ENCODE measurements at places on chromosomes 5 and 9.

DNA sequence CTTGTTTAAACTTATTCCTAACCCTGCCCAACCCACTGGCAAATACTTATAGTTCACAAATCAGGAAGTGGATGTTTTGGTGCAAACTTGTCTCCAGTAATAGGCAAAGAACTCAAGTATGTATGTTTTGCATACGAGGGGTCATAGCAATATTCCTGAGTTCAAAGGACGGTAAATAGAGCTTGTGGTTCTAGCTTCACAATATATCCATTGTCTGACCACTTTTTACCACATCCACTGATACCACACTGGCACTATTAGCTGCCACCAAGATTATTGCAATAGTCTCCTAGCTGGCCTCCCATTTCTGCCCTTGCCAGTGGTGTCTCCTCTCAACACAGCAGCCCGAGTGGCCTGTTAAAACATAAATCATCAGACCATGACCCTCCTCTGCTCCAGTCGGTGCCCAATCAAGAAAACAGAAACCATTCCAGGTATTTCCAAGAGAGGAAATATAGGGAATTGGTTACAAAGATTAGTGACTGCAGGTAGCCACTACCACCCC is 17.0 kb downstream of the GRXCR2 start:
- H3K36me3 ChIP-seq = no peaks in the 10 kb centered on the region
- H3K4me1 ChIP-seq = peaks cover 5% of the 10 kb centered on the region
- no peaks in the 10 kb centered on the region for H3K27me3 ChIP-seq
- H3K4me3 ChIP-seq = peak overlapping the region; percentile 77
- H3K27ac ChIP-seq = no peak overlapping the region

DNA sequence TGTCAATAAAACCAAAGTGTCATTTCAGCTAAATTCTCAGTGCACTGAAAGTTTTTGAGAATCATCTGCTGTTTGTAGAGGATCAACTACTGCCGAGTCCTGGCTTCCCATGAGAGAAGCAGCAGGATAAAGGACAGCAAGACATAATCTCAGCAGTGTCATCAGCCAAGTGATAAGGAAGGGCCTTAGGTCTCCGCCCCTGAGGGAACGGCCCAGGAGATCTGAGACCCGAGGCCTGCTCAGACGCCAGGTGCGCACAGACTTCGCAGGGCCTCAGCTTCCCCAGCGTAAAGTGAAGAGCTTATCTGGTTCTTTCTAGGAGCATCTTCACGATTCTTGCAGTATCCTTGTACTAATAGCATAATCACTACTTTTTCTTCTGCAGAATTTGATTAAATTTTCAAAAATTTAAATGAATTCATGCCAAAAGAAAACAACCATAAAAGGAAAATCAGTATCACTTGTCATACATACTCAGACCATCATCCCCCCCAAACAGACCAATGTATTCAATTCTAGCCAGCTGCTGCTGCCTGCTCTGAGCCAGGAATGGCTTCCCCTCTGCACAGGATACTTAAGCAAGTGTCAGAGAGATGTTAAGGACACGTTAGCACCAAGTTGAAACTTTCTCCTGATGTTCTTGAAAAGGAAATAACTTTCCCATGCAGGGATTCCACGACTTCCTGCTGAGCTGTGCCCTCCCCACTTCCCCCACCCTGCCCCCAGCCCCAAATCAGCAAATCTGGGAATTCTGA is 2.2 kb downstream of the GFPT2 start:
- no peak for DNase-seq
- peak overlapping the region; percentile 82 for H3K4me3 ChIP-seq

DNA sequence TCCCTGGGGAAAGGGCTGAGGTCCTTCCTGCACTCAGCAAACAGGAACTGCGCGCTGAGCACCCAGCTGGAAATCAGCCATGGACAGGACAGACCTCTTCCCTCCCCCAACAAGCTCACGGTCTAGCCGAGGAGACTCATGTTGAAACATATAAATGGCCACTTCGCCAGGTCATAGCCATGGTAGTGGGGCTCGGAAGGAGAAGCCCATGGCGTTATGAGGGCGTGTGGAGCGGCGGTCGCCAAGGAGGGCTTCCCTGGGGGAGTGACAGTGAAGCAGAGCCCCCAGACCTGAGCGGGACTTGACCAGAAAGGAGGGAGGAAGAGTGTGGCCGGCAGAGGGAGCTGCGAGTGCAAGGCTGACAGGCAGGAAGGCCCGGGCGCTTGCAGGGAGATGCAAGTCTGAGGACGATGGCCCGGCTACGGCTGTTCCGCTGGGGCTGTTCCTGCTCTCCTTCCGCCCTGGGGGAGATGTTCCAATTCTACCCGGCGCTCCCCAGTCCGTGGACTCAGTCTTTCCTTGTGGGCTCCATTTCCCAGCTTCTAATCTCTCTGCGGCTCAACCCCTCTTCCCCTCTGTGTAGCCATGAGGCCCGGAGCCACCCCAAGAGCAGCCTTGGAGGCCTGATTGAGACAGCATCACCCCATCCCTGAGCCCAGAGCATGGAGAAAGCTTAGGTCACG is 43.9 kb upstream of the PRRC2B start:
- H3K27me3 ChIP-seq = no peaks in the 10 kb centered on the region
- H3K4me1 ChIP-seq = no peaks in the 10 kb centered on the region
- no peak overlapping the region for H3K27ac ChIP-seq

DNA sequence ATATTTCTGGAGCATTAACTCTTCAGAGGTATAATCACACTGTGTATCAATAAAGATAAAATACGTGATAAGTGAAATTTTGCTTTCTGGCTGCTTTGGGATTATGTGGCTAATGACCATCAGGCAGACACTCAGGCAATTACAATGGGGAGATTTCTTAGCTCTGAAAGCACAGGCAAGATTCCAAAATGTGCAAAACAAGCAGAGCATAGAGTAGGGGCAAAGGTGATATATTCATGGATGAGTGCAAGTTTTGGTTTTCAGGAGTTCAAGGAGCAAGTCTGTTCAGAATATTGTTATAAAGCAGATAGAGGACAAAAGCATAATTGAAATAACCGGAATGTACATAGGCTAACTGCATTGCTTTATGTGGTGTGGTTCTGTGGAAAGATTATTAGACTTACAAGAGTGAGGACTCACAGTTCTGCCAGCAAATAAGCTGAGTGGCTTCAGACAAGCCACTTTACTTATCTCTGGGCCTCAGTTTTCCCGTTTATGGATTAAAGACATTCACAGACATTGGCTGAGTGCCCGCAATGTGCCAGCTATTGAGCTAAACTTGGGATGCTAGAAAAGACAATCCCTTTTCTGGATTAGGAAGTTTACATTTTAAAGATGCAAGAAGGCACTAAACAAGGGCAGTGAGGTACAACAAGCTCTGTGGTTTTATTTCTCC is 945.6 kb upstream of the ARRDC3 start:
- H3K27ac ChIP-seq = no peak overlapping the region
- no peaks in the 10 kb centered on the region for H3K36me3 ChIP-seq
- no peaks in the 10 kb centered on the region for H3K4me1 ChIP-seq
- H3K4me3 ChIP-seq = no peak overlapping the region

GRCh38 chr9:6414247-6414641 is 1.2 kb downstream of the UHRF2 start:
- no peak overlapping the region for H3K27ac ChIP-seq
- H3K4me3 ChIP-seq = peak overlapping the region; percentile 86
- no peaks in the 10 kb centered on the region for H3K27me3 ChIP-seq
- no peaks in the 10 kb centered on the region for H3K4me1 ChIP-seq
- DNase-seq = no peak

DNA sequence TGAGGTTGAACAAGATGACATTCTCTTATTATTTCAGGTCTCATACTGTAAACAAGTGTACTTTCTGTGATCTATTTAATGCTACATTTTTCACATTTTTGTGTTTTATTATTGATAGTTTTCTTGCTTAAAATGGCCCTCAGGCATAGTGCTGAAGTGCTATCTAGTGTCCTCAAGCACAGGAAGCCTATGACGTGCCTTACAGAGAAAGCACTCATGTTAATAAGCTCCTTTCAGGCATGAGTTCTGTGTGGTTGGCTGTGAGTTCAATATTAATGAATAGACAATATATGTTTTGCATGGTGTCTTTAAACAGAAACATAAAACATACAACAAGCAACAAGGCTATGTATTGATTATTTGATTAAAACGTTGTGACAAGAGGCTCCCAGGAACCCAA is 450.1 kb downstream of the PLK2 start:
- no peak for DNase-seq
- H3K27me3 ChIP-seq = no peaks in the 10 kb centered on the region
- no peaks in the 10 kb centered on the region for H3K4me1 ChIP-seq
- no peak overlapping the region for H3K27ac ChIP-seq
- H3K36me3 ChIP-seq = no peaks in the 10 kb centered on the region

- H3K4me1 ChIP-seq = no peaks in the 10 kb centered on the region
- no peak for DNase-seq
- H3K27ac ChIP-seq = no peak overlapping the region
- H3K4me3 ChIP-seq = no peak overlapping the region
Observed at GRCh38 chr5:6387970-6388369, 9.6 kb upstream of the MED10 start.

DNA sequence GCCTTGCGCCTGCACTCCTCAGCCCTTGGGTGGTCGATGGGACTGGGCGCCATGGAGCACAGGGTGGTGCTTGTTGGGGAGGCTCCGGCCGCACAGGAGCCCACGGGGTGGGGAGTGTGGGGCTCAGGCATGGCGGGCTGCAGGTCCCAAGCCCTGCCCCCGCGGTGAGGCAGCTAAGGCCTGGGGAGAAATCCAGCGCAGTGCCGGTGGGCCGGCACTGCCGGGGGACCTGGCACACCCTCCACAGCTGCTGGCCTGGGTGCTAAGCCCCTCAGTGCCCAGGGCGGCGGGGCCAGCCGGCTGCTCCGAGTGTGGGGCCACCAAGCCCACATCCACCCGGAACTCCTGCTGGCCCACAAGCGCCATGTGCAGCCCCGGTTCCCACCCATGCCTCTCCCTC is 358.8 kb upstream of the RIOK2 start:
- no peaks in the 10 kb centered on the region for H3K36me3 ChIP-seq
- no peak overlapping the region for H3K4me3 ChIP-seq
- DNase-seq = no peak
- no peak overlapping the region for H3K27ac ChIP-seq
- H3K4me1 ChIP-seq = no peaks in the 10 kb centered on the region
- H3K27me3 ChIP-seq = no peaks in the 10 kb centered on the region

GRCh38 chr5:80139466-80139972 is 104.4 kb downstream of the THBS4 start:
- no peak for DNase-seq
- peaks cover 24% of the 10 kb centered on the region for H3K4me1 ChIP-seq
- H3K27me3 ChIP-seq = no peaks in the 10 kb centered on the region

GRCh38 chr9:84829471-84829870 is 159.9 kb downstream of the NTRK2 start:
- H3K4me1 ChIP-seq = peaks cover 2% of the 10 kb centered on the region
- no peak overlapping the region for H3K27ac ChIP-seq
- H3K4me3 ChIP-seq = no peak overlapping the region
- DNase-seq = no peak
- H3K36me3 ChIP-seq = no peaks in the 10 kb centered on the region
- H3K27me3 ChIP-seq = no peaks in the 10 kb centered on the region

DNA sequence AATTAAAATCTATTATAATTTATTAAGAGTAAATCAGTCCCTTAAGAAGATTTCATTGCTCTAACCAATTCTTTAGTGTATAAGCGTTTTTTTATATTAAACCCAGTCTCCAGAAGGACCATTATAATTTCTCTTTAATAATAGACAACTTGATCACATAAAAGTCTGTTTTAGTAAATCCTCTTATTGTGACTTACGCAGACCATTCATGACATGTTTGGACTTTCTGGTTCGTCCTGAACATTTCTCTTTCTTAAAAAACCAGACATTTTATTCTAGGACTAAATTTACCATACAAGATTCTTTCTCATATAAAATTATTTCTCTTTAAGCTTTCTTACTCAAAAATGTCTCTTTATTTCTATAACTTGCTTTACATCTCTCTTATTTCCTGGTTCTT is 196.2 kb upstream of the RAI14 start:
- no peak for DNase-seq
- no peaks in the 10 kb centered on the region for H3K27me3 ChIP-seq
- no peak overlapping the region for H3K4me3 ChIP-seq
- peaks cover 17% of the 10 kb centered on the region for H3K36me3 ChIP-seq
- no peak overlapping the region for H3K27ac ChIP-seq

DNA sequence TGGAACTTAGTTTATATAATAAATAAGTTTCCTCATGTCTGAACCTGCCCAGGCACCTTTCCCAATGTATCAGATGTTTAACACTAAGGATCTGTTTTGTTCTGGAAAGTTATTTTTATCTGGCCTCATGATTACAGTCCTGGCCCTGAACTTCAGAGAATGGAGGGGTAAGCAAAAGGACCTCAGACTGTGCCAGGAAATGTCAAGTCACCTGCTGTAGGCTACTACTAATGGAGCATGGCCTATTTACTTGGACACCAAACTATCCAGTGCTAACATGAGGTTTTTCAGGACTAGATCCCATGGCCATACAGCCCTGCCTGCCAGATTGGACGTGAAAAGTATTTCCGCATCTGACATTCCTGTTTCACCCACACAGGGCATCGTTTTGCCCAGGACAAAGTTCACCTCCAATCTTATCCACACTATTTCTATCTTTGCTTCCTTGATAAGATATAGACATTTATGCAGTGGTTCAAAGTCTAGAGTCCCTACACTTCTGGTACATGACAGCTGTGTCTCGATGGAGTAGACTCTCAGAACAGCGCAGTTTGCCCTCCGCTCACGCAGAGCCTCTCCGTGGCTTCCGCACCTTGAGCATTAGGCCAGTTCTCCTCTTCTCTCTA is at the start of gene BTNL8:
Gene BTNL8 (plus strand): TSS at position 539 of the 626 bp plus-strand sequence. CDS start 152 bp downstream, outside the sequence.
- H3K27ac ChIP-seq = no peak within 1 kb of the TSS
- no peak for DNase-seq
- H3K4me1 ChIP-seq = no peaks in the 10 kb centered on the region

- H3K4me3 ChIP-seq = no peak overlapping the region
- H3K36me3 ChIP-seq = no peaks in the 10 kb centered on the region
- no peaks in the 10 kb centered on the region for H3K4me1 ChIP-seq
- H3K27me3 ChIP-seq = no peaks in the 10 kb centered on the region
- DNase-seq = peak; percentile 25
- no peak overlapping the region for H3K27ac ChIP-seq
Observed at GRCh38 chr5:180599981-180600553, 8.8 kb upstream of the SCGB3A1 start.

GRCh38 chr5:166507810-166508425 is 1783.5 kb upstream of the WWC1 start:
- H3K27ac ChIP-seq = no peak overlapping the region
- H3K4me1 ChIP-seq = no peaks in the 10 kb centered on the region
- no peak for DNase-seq
- no peak overlapping the region for H3K4me3 ChIP-seq
